CD8-positive, alpha-beta memory T cell (primary cell): ENCODE measurements at places on chromosomes 1 and 21. TPM values are rescaled to one million over a fixed set of nuclear protein-coding genes. Genes with fewer than 3 reads are reported as not detected.

DNA sequence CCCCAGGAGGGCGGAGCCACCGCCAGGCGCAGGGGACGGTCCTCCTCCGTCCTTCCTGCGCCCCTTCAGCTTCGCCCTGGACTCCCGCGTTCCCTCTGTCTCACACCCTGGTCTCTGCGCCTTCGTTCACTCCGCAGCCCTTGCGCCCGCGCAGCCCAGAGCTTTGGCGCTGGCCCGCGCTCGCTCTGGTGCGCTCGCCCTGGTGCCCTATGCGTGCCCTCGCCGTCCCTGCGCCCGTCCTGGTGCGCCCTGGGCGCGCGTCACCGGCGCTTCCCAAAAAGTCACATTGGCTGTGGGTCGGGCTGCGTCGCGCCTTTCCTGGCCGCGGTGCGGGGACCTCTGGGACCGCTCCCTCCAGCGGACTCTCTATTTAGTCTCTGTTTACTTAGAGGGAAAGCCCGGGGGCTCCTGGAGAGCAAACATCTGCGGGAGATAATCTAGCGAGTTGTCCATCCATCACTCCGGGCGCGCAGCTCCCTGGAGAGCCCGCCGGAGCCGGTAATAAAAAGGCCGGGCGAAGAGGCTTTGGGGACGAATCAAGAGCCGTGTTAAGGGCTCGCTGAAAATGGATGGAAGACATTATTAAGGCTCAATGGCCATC lies 178.6 kb downstream of the PRDM16 start:
- DNase-seq, result no peak

- no peak for DNase-seq
These were observed 3.9 kb downstream of the NEGR1 start for GRCh38 chr1:72278461-72278860.

IRF6 gene
- polyA plus RNA-seq, result 1.0 TPM

GRCh38 chr1:60342569-60342968 lies 269.0 kb upstream of the C1orf87 start:
- no peak for DNase-seq

COPA gene
- polyA plus RNA-seq, result 121 TPM

ZDHHC18 gene
- 21.7 TPM for polyA plus RNA-seq

- DNase-seq, result no peak
These were observed 24.6 kb downstream of the RNF187 start for GRCh38 chr1:228511546-228512445.

- DNase-seq, result no peak
These were observed 16.5 kb upstream of the HDAC1 start for GRCh38 chr1:32275424-32275823.

DNA sequence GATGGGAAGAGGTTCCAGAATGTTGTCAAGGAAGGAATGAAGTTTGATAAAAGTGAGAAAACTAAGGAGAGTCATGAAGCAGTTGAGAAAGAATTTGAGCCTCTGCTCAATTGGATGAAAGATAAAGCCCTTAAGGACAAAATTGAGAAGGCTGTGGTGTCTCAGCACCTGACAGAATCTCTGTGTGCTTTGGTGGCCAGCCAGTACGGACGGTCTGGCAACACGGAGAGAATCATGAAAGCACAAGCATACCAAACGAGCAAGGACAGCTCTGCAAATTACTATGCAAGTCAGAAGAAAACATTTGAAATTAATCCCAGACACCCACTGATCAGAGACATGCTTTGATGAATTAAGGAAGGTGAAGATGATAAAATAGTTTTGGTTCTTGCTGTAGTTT lies 142.8 kb downstream of the CDC7 start:
- no peak for DNase-seq

DNA sequence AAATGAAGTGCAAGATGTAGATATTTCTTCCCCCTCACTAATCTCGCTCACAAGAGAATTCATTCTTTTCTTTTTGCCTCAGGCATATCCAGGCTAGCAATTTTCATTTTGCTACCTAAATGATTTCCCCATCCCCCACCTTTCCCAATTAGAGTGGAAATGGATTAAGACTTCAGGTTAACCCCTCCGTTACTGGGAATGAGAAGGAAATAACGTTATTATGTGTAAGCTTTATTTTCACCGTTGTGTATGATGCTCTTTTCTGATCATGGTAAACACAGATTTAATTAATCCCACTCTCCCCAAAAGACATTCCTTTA lies 143.9 kb downstream of the RUNX1 start:
- no peak for DNase-seq

KCNJ9 gene
- not detected for polyA plus RNA-seq

DNA sequence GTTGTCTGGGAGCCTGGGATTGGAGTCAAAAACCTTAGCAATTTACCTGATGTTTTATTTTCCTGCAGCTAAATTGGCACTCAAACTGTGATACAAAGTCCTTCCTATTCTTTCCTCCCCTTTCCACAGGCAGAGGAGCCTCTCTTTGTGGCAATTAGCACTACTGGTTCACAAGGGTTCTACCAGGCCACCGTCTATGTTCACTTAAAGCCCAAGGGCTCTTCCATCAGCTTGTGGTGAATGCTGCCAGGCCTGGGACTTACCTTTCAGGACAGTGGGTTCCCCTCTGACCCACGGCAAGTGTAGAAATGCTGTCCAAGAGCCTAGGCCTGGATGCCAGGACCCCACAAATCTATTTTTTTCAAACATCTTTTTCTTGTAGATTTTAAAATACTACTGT lies 251.9 kb upstream of the B3GALT2 start:
- no peak for DNase-seq

DNA sequence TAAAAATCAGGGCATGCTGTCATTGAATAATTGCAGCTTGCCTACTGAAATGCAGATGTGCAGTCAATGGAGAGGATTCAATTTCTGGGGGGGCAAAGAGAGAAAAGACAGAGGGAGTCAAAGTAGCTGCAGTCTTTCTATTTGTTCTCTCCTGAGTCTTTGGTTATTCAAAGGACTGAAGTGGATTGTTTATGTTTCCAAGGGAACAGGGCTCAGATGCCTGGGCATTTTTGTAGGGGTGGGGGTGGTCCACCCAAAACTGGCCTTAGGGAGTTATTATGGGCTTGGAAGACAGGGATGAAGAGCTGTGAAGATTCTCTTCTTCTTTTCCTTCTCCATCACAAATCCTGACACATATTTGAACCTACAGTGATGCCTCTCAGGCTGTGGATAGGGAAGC lies 408.8 kb upstream of the DAB1 start:
- DNase-seq, result no peak

- DNase-seq, result no peak
These were observed 57.9 kb upstream of the ADARB1 start for GRCh38 chr21:45016406-45017038.

RUNX3 gene
- polyA plus RNA-seq, result 107 TPM

DNA sequence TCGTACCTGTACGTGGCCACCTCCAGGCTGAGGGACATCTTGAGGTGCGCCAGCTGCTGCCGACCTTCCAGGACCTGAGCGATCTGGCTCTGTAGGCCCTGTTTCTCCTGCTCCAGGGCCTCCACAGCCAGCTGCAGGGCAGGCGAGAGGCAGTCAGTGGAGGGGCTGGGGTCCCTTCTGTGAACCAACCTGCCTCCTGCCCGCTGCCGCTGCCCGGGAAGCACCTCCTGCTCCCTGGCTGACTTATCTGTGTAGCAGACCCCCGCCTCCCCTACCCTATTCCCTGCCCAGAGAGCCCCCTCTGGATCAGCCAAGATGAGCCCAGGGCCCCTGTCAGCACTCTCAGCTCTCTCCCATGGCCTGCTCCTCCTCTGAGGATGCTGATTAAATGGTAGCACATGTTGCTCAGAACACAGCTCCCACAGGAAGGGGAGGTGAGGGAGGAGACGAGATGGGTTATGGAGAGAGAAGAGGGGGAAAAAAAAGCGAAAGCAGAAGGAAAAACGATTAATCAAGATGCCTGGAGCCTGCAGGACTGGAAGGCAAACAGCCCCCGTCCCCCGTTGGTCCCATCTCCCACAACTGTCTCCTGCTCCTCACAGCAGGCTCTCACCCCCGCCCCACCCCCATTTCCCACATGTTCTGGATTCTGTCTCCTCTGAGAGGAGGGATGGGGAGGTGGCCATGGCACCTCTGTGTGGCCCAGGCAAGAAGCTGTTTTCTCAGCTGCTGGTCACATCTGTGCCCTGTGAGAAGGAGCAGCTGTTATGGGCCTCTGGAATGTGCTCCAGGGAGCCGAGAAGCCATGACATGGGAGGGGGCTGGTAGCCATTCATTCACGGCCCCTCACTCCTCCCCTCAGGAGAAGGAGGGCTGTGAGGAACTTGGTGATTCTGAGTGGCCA lies 1.7 kb downstream of the NES start:
- no peak for DNase-seq

DNA sequence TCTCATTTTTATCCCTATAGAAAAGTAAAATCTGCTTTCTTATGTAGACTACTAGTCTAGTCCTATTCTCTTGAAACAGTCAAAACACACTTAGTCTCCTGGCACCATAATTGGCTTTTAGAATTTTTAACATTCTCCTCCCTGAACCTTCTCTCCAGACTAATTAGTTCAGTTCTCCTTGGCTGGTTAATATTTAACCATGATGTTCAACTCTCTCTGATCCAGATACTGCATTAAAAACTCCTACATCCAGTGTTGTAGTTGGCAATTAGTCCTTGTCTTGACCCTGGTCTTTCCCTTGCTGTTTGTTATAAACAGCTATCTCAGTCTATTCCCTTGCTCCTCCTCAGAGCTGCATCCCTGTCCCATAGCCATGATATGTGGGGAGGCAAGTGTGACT lies 422.9 kb upstream of the BEND5 start:
- no peak for DNase-seq

GRCh38 chr1:158393476-158393875 lies 5.8 kb downstream of the OR10T2 start:
- DNase-seq, result no peak

DNA sequence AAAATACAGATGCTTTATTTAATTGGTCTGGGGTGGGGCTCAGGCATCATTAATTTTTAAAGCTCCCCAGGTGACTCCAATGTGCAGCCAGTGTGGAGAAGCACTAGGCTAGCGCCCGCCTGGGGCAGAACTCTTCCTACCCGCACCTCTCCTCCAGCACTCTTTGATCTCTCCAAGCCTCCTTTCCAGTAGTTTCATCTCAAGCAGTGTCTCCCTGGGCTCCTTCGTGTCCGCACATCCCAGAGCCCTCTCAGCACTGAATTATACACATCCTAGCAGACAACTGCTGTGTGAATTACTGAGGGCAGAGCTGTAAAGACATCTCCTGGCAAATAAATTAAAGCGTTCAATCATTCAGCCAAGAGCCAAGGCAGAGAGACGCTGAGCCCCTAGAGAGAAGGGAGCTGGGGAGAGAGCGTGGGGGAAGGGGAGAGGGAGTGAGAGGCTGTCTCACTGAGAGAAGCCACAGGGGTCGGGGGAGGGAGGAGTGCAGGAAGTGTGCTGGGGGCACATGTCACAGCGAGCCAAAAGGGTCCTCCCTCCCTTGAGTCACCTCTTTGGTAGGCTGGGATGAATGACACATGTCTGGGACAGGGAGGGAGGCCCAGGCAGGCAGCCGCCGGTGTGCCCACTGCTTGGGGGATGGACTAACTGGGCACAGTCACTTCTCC lies 21.0 kb upstream of the PARP1 start:
- DNase-seq, result no peak

DNA sequence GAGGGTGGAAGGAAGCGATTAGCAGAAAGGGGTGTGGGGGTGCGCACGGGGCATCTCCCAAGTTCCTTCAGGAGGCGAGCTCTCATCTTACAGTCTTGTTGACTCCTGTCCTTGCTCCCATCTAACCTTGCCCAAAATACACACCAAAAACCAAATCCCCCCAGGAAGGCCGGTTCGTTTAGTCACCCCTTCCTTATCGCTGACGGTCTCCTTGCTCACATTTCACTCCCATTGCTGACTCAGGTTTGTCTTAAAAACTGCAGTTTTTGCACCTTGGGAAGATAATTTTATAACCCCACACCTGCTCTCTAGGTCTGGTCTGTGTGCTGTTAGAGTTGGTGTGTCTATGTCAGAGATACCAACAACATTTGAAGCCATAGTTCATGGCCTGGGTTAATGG lies 68.1 kb upstream of the F3 start:
- DNase-seq, result no peak

- no peak for DNase-seq
These were observed 22.1 kb upstream of the NEXN start for GRCh38 chr1:77866296-77866695.

PATJ gene
- 24.4 TPM for polyA plus RNA-seq

DNA sequence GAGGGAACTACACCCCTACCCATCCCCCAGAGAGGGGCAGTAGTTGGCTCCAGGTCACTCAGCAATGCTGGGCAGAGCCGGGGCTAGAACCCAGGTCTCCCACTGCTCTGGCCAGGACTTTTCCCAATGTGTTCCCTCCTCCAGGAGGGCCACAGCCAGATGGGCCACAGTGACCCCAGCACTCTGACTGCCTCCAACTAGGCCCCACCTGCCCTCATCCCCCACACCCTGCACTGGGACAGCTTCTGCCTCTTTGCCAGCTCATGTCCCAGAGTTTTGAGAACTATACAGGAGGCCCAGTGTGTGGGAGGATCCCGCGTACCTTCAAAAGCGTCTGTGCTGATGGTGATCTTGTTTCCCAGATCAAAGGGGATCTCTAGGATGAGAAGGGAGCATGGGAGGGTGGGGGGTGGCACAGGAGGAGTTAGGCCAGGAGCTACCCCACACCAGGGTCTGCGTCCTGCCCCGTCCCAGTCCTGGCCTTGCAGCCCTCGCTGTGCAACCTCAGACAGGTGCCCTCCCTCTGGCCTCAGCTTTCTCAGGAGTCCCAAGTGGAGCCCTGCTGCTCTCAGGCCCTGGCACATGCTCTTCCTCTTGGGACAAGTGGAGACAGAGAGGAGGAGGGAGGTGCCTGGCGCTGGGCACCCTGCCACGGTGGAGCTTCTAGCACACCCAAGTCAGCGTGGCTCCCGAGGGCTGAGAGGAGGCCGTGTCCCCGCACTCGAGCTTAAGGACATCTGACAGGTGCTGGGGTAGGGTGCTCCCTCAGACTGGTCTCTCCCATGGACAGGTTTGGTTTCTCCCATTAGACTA lies 22.0 kb downstream of the MYOM3 start:
- no peak for DNase-seq

C1QA gene
- not detected for polyA plus RNA-seq

GRCh38 chr1:229027622-229028182 lies 243.2 kb upstream of the RAB4A start:
- DNase-seq, result no peak

DNA sequence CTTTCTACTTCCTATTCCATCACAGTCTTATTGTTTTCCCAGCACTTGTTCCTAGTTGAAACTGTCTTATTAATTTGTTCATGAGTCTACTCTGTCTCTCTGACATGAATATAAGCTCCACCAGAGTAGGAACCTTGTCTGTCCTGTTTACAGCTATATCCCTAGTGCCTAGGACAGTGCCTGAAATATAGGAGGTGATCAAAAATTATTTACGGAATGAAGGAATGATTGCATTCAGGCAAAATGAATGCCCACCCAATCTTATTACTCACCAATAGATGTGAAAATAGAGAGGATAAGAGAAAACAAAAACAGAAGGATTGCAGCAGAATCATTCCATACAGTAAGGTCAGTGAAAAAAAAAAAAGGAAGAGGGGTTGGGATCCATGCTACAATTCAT lies 1.1 kb downstream of the TXNDC12 start:
- DNase-seq, result no peak

CFHR1 gene
- polyA plus RNA-seq, result not detected

GRCh38 chr1:29122682-29123052 lies 1.0 kb downstream of the TMEM200B start:
- no peak for DNase-seq
